SJSA1 (cell line): ENCODE measurements at places on chromosomes 6 and 20. TPM values are rescaled to one million over a fixed set of nuclear protein-coding genes. Genes with fewer than 3 reads are reported as not detected.

The DNAH8 gene
- not detected in 2 replicates for total RNA-seq

The ASF1A gene
- total RNA-seq = 38.4 and 51.9 TPM in 2 replicates

The BPIFA2 gene
- not detected in 2 replicates for total RNA-seq

The CLPSL1 gene
- not detected in 2 replicates for total RNA-seq

The PCSK2 gene
- not detected in 2 replicates for total RNA-seq
